ENCODE measurements at places on chromosomes 5 and 9.

GRCh38 chr5:99795031-99795430 is 740.1 kb upstream of the FAM174A start:
- no peak for ATAC-seq

DNA sequence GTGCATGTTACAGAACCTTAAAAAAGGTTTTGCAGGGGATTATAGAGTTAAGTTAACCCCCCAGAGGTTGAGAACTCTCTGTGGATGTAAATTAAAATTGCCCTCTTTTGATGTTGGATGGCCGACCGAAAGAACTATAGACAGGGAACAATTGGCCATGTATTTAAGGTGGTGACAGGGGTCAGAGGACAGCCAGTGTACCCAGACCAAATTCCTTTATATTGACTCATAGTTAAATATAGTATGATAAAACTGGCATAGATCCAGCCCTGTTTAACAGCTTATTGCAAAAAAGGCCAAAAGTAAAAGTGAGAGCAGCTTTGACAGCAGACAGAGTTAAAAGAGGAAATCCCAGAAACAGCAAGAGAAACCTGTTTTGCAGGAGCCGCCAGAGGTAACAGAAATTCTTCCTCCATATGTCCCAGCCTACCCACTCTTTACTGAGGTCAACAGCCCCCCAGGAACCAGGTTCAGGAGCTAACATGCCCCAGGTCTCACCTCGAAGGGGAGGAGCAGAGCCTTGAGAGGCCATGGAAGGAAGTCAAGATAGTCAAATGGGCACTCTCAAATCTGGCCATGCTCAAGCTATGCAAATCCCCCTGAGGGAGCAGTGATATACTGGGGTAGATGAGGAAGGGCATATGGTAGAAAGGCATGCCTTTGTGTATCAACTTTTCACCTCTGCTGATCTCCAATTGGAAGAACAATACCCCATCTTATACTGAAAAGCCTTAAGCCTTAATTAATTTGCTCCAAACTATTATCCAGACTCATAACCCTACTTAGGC is 156.4 kb upstream of the COX7C start:
- ATAC-seq, result no peak

GRCh38 chr9:79719989-79720388 is 148.2 kb downstream of the TLE4 start:
- no peak for ATAC-seq

DNA sequence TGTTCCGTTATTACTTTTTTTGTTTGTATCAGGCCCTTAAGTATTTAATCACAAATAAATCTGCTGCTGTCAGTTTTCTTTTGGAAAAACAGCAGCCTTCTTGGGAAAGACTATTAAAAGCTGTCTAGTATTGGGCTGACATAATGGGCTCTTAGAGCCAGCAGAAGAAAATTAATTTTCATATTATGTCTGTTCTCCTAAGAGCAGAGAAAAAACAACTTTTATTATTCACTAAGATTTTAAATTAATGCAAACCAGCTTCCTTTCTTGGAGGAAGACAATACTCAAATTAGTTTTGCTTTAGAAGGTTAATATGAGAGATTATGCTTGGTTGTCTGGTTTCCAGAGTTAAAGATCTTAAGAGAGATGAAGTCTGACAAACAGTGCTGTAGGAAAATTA is 30.6 kb upstream of the GARNL3 start:
- ATAC-seq, result no peak

DNA sequence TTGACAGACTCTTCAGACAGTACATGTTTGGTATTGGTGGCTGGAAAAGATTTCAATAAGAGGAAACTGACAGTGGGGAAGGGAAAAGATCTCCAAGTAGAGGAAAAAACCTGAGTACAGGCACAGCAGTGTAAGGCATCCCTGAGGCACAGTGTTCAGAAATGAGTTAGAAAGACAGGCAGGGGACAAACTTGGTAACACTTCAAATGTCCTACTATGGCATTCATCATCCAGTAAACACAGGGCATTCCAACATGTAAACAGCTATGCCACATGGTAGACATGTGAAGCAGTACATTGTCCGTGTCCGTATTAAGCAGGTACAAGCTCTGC is 45.0 kb upstream of the NR5A1 start:
- no peak for ATAC-seq

DNA sequence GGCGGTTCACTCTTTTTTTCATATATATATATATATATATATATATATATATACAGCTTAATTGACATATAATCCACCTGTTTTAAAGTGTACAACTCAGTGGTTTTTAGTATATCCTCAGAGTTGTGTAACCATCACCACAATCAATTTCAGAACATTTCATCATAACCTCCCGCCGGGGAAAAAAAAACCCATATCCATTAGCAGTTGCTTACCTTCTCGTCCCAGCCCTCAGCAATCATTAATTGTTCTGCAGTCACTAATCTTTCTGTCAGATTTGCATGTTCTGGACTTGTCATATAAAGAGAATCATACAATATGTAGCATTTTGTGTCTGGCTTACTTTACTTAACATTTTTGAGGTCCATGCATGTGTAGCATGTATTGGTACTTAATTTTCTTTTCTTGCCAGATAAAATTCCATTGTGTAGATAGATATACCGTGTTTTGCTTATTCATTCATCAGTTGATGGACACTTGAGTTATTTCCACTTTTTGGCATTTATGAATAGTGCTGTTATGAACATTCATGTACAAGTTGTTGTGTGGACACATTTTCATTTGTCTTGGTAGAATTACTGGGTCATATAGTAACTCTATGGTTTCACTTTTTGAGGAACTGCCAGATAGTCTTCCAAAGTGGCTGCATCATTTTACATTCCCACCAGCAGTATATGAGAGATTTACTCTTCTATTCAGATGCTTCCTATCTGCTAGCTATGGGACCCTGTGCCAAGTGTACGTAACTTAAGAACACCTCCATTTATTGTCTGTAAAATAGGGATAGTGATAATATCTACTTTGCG is 3.5 kb upstream of the RNF145 start:
- ATAC-seq, result no peak

GRCh38 chr5:127586066-127586770 is 62.7 kb upstream of the CTXN3 start:
- no peak for ATAC-seq

- peak; percentile 34 for ATAC-seq
Observed at GRCh38 chr9:89603767-89604665, 796 bp upstream of the GADD45G start.

GRCh38 chr5:73827106-73827450 is 201.1 kb downstream of the ARHGEF28 start:
- ATAC-seq, result no peak

DNA sequence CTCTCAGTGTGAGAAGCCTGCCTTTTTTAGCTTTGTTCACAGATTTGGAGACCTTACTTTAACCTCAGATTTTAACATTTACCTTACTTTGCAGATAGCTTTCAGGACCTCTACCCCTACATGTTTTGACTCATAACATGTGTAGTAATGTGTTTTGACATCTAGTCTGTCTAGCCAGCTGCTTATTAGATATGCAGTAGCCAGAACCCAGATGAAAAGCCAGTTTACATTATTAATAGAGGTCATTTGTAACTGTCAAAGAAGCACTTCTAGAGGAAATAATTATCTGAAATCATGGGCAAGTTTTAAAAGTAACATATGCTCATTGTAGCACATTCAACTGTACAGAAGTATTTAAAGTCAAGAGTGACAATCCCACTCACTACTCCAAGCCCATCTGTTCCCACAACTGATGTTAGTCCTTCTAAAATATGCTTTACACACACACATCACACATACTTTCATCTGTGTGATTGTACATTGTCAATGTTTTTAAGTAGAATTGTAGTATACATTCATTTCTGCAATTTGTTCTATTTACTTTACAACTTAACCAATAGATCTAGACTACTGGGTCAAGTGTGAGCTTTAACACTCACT is 71.8 kb upstream of the NIPAL4 start:
- ATAC-seq, result no peak

- no peak for ATAC-seq
Observed at GRCh38 chr5:68771221-68771620, 322.6 kb upstream of the SLC30A5 start.

- no peak for ATAC-seq
Observed at GRCh38 chr9:12651125-12651524, 42.1 kb upstream of the TYRP1 start.

- ATAC-seq, result no peak
Observed at GRCh38 chr5:73529081-73529480, 30.8 kb downstream of the BTF3 start.

- no peak for ATAC-seq
Observed at GRCh38 chr5:98292496-98292895, 481.0 kb upstream of the RGMB start.

DNA sequence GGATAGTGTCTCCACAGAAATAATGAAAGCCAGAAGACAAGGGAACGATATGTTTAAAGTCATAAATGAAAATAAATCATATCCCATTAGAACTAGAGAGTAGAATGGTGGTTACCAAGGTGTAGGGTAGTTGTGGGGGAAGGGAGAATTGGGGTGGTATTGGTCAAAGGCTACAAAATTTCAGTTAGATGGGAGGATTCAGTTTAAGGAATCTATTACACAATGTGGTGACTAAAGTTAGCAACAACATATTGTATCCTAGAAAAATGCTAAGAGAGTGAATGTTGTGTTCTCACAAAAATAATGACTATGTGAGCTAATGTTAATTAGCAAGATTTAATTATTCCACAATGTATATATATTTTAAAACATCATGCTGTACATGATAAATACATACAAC is 27.8 kb upstream of the LARP1 start:
- ATAC-seq, result no peak

GRCh38 chr5:100553209-100553608 is 18.0 kb downstream of the FAM174A start:
- ATAC-seq, result no peak

DNA sequence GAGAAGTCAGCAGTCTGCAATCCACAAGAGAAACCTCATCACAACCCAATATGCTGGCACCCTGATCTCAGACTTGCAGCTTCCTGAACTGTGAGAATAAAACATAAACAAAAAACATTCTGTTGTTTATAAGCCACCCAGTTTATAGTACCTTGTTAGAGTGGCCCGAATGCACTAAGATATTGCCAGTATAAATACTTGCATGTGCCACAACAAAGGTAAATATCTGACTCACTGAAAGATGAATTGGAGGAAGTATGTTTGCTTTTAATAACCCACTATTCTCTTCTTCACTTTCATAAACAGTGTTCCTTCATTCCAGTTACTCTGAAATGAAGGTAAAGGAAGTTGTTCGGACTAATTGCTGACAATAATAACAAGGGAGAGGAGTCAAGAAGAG is 1163.4 kb upstream of the CDH6 start:
- no peak for ATAC-seq

- peak; percentile 64 for ATAC-seq
Observed at GRCh38 chr9:33182519-33182918, 15.4 kb upstream of the B4GALT1 start.

DNA sequence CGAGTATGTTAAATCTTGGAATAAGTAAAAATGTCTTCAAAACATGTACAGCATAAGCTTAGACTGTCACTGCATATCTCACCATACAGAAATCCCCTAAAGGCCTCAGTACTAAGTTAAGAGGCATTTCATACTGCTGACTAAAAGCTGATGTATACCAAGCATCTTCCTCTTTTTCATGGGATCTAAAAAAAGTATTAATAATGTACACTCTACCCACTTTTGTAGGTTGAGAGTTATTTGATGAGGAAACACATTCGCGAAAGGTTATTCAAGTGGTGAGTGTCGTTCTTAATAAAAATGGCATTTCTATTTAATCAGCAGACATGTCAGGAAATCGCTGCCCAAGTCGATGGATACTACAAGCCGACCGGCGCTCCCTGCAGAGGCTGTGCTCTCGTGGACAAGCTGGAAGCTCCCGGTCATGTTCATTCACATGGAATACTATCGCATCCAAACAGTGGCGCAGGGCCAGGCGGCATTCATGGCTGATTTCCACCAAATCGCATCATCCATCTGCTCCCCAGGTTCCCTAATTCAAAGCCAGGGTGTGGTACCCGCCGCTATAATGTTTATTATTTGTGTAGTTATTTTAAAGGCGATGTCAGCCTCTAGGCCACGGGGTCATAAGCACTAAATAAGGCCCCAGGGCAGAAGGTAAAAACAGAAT is 724 bp downstream of the SGTB start:
- peak; percentile 28 for ATAC-seq

- ATAC-seq, result no peak
Observed at GRCh38 chr5:147044572-147045273, 166.2 kb upstream of the PPP2R2B start.

GRCh38 chr5:102629827-102630605 is 125.1 kb upstream of the PAM start:
- no peak for ATAC-seq

DNA sequence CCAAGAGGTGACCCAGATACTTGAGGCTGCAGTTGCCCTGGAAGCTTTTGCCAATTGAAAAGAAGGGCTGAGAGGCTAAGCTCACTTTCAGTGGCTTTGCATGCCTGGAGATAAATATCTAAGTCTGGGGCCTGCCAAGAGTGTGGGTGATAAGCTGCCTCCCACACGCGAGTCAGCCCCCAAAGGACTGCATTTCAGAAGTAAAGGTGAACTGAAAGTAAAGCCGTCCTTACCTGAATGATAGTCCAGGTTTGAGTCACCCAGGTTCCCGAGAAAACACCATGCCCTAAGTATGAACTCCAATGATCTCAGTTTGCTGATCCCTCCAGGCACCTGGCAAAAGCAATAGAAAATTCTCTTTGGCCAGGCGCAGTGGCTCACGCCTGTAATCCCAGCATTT is 22.5 kb upstream of the N4BP3 start:
- ATAC-seq, result no peak

DNA sequence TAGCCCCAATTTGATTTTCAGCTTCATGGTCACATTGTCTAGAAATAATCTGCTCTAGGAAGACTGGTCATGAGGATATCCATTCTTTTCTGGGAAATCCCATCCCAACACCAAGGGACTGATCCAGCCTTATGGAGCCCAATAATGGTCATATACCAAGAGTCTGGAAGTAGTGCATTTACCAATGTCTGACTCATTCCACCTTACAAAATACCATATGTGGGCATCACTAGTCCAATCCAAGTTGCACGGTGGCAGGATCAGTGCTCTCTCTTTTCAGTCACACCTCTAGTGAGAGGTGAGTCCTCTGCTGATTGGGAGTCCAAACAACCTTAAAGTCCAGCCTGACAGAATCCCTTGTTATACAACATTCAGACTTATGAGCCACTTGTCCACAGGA is 73.7 kb downstream of the FEM1C start:
- no peak for ATAC-seq

- ATAC-seq, result peak; percentile 91
Observed at GRCh38 chr5:53167836-53168235, 58.3 kb upstream of the MOCS2 start.

DNA sequence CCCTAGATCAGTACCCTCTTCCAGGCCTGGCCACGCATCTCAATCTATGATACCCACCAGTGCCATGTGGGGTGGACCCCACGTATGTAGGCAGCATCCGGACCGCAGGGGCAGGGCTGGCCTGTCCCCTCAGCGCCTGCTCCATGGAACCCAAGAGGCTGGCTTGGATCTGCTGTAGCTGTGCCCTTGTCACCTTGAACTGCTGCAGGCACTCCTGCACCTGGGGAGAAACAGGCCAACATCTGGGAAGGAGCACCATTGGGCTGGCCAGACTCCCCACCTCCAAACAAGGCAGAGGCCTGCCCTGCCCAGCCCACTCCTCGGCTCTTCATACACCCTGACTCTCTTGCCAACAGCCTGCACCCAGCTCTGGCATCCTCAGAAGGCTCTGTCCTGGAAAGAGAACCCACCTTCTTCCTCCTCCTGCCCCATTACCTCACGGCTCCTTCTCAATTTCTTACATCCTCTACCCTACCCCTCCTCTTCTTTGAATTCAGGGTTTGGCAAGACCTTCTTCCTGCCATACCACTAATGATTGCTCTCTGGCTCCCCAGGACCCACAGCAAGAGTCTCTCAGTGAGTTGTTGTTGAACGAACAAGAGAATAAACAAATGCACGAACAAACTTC is 7.7 kb downstream of the HK3 start:
- no peak for ATAC-seq

All from gastroesophageal sphincter (tissue), 4 donors.